ENCODE measurements at places on chromosomes 11 and 22.

DNA sequence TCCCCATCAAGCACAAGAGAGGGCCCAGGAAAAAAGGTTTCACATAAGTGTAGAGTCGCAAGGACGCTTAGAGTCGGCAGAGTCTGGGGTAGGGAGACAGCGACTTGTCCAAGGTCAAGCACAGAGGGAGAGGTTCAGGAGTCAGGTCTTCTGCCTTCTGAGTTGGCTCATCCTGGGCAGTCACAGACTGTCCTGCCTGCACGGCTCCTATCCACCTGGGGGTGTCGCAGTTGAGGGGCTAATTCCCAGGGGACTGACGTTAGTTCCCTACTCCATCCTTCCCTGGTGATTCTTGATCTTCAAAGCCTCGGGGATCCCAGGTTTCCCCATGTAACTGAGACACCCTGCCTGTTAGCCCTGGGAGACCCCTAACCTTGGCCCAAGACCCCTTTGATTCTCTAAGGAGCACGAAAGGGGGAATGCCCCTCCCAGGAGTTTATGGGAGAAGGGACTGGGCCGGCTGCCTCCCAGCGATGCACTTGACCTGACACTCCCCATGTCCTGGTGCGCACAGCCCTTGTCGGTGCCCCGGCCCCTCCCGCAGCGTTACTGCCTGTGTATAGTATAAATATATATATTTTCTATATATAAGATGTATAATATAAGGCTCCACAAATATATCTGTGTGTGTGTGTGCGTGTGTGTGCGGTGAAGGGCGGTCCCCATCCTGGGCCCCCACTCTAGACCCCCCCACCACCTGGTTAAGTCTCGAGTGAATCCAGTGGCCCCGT, 14.7 kb upstream of the TAB1 start:
- no peak for DNase-seq

DNA sequence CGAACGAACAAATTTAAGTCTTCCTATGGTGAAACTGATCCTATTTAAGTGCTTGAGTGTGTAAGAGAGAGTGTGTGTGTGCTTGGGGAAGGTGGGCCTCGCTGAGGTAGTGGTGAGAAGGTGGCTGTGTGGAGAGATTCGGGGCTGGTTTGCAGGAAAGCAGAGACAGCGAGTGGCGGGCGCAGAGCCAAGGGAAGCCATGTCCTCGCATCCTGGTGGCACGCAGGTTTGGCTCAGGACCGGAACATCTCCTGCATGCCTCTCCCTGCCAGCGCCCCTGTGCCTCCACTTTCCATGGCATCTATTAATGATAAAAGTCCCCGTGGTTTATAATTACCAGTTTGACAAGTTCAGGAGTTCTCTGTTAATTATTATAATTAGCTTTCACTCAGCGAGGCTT, 383.1 kb upstream of the CADM1 start:
- DNase-seq, result no peak

- no peak for DNase-seq
These were observed 179.7 kb downstream of the TBC1D22A start for GRCh38 chr22:46941968-46942798.

DNA sequence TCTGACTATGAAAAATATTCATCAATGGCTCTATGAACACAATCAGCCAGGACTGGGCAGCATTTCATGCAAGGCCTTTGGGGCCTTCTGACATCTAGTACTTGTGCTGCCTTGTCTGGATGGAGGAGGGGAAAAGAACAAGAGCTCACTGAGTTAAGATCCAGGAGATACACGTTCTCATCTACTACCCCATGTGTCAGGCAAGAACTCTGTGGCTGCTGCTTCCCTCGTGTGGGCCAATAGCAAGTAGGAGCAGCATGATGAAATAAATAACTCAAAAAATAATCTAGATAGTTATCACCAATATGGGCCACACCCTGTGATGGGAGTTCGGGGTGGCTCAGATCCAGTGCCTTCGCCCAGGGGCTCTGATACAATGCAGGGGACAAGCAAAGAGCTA, 7.3 kb downstream of the KCNE3 start:
- no peak for DNase-seq

- peak; percentile 76 for DNase-seq
These were observed 77.3 kb downstream of the SCN3B start for GRCh38 chr11:123577081-123577598.

DNA sequence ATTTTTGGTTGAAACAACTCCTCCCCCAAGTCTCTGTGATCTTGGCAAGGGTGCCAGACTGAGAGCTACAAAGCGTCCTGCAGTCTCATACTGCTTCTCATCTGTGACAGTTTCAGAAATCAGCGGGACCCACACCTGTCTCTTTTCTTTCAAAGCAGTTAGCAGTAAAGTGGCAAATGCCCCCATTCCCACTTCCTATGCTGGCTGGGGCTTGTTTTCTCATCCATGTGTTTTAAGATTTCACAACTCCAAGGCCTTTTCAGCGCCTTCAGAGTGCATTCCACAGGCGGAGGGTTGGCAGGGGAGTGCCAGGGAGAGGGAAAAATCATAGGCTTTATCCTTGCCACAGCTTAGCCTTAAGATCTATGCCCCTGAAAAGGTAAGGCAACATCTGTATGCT, 493.5 kb downstream of the OPCML start:
- no peak for DNase-seq

DNA sequence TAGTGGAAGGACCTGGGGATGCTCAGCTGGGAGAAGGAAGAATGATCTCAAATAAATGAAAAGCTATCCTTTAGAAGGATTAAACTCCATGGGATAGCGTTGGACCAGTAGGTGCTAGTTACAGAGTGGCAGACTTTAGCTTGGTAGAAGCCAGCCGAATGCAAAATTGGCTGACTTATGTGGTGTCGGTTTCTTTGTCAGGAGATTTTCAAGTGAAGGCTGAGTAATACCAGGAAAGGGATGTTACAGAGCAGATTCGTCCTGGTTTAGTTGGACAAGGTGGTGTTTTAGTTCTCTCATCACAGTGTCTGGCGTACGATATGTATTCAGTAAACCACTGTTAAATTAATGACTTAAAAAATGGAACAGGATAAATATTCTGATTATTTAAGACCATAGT, 26.0 kb downstream of the FDX1 start:
- no peak for DNase-seq

GRCh38 chr22:48337957-48338792, 1489.5 kb downstream of the BRD1 start:
- no peak for DNase-seq

DNA sequence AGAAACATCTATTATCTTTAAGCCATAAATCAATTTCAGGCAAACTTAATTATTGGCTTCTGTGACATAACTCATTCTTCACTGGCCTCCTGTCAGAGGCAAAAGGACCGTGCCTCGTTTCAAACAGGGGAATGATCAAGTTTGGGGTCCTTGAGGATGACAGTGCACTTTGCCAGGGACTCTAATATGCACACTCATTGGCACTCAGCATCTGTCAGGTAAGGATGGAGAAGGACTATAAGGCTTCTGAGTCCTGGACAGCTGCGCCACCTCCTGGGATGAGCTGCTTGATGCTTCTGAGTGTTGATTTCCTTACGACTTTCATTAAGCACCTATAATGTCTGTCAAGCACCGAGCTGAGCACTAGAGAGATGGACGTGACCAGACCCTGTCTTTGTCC, 20.2 kb downstream of the BPIFC start:
- DNase-seq, result no peak

GRCh38 chr11:35061516-35062440, 77.2 kb upstream of the CD44 start:
- DNase-seq, result no peak

DNA sequence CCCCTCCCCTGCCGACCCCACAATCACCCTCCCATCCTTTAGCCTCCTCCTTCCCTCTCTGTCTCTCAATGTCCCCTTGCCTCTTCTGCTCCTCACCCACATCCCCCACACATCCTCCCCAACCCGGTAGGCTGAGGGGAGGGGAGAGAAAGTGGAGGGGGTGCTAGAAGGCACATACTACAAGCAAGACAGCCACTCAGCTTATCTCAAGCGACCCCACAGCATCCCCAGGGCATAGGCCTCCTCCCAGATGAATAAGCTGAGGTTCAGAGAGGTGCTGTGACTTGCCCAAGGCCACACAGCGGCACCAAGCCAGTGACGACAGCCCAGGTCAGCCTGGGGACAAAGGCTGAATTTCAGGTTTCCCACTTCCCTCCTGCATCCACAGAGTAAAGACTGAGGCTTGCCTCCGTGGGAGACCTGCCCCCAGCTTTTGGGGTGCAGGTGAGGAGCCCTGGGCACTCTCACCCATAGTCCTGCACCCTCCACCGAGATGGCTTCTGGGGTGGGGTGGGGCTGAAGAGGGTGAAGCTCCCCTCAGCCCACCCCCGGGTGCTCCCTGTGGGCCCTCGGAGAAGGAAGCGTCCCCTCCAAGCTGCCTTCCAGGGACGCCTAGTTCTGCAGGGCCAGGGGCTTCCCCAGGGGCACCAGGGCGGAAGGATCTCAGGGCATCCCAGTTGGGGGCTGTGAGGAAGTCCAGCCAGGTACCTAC, 511 bp downstream of the RAC2 start:
- DNase-seq, result no peak

DNA sequence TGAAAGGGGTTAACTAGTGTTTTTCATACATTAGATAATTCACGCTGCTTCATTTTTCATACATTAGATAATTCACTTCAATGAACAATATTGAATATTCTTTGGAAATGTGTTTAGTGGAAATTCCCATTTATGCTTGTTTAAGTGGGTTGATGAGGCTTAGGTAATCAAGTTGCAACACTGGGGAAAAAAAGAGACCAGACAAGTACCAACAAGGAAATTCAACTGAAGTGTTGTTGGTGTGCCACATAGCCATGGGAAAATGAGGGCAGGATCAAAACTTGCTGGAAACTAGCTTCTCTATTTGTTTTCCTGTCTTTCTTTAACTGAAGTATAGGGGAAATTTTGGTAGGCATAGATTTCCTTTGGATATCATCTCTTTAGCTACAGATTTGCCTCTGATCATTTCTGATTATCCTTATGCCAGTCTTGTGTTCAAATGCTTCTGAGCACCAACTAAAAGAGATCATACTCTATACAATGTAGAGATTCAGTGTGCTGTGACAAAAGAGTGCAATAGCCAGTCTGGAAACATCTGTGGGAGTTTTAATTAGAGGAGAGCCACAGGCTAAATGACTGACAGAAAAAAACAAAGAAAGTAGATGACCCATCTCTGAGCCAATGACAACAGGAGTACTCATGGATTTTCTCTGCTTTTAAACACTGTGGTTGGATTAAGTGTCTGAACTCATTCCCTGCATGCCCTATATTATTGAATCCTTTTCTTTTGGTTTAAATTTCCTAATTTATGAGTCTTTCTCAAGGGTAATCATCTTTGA, 67.6 kb upstream of the CTSC start:
- no peak for DNase-seq

GRCh38 chr11:10139143-10139542, 154.9 kb downstream of the SBF2 start:
- no peak for DNase-seq

DNA sequence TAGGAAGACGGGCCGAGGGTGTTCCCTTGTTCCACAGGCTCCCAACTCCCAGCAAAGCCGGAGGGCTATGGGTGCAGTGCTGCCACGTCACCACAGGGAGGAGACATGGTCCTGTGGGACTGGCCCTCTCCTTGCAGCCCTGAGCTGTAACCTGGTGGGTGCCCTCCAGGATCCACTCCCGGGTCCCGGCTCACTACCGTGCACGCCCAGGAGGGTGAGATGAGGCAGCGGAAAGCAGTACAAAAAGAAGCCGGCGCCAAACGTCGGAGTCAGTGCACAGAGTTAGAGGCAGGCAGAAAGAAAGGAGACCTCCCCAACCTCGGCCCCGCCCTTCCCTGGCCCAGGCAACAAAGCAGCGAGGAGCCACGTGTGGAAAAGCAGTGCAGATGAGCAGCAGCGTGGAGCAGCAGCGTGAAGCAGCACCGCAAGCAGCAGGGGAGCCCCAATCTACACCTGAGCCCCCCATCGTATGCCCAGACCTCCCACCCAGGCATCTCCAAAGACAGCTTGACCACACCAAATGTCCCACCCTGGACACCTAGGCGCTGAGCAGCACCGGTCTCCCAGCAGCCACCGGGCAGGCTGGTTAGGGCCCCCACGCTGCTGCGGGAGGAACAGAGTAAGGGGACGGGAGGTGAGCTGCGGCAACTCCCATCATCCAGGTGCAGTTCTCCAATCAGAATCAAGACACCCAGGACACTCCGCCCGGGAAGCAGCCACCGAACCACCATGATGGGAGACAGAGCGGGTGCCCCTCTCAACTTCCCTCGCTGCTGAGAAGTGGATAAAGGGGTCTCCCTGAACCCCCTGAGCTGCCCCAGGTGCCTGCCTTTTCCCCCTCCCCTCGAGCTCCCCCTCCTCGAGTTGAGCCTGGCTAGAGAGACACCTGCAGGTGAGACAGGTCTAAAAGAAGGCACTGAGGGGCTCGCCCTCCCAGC, 28.8 kb downstream of the IGSF9B start:
- DNase-seq, result peak; percentile 57

DNA sequence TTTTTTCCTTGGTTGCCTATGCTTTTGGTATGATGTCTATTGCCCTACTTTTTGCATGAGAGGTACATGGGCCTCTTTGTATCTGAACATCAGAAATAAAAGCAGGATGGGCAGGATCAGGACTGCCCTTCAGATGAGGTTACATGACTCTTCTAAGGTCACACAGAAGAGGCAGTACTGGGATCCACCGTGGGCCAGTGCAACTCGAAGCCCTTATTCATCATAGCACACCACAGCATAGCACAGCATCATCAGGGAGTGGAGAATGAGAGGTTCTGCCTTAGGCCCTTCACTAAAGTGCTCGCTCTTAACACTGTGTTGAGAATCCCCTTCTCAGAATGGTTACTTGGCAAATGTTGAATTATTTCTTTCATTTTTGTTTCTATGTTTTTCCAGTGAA, 88.3 kb downstream of the C22orf31 start:
- DNase-seq, result no peak

DNA sequence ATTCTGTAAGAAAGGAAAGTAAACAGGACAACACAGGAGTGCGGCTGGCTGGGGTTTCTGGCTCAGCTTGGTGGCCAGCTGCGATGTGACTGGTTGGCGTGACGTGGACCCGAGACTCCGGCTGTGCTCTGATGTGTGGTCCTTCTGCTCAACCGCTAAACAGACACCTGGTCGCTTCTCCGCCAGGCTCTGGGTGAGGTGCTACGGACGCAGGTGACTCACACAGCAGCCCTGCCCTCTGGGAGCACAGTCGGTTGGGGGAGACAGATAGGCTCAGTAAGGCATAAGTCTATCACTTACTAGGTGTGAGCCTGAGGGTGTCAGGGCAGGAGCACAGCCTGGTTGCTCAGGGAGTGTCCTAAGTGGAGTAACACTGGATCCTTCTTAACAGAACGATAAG, 8.2 kb downstream of the RTL6 start:
- DNase-seq, result no peak

DNA sequence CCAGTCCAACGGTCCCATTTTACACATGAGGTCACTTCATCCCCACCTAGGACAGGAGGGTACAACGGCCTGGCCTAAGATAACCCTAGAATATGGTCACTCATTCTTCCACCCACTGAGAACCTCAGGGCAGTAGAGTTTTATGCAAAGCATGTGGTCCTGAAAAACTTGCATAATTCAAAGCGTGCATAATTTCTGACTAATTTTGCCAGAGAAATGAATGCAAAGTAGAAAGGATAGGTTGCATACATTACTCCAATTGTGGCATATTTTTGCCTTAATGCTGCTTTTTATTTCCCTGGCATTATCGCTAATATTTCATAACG, 32.5 kb upstream of the SLC35C1 start:
- no peak for DNase-seq

GRCh38 chr11:123180166-123180565, 14.9 kb downstream of the CLMP start:
- DNase-seq, result no peak

GRCh38 chr11:119906376-119906775, 177.4 kb upstream of the NECTIN1 start:
- no peak for DNase-seq

GRCh38 chr11:2420502-2421225, 20.1 kb downstream of the TSSC4 start:
- DNase-seq, result peak; percentile 90

All from germinal center (tissue), 1 donor.